NCI-H510A (cell line): ENCODE measurements at places on chromosomes 2 and 18.
A peak's percentile ranks its signal among the peaks of the same experiment; 100 is the strongest.

- no peak for DNase-seq
Observed at GRCh38 chr18:35778850-35779627, 193.4 kb upstream of the RMP24 start.

DNA sequence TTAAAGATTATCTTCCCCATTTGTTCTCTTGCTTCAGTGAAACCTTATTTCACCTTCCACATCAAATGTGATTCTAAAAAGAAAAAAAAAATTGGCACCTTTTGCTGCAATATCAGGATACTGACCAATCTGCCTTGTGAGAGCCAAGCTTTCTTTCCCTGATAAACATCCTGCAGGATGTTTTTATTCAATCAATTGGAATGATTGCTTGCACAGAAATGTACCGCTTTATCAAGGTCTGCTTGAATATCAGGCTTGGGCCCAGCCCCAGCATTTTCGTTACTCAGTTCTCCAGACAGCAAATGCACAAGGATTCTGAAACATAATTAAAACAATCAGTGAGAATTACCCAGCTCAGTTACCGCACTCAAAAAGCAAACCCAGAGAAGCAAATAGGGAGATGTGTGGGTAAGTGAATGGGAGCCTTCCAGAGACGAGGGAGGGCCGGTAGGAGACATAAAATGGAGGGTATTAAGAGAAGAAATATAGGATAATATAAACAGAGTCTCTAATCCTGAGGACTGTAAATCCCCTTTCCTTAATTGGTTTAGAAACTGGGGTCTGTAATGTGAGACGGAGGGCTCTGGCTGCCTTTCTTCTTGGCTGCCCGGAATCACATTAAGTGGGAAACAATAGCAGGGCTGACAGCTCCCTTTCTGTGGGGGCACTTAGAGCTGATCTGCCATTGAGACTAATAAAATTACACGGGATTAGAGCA is 291.8 kb downstream of the ICOS start:
- no peak for DNase-seq

DNA sequence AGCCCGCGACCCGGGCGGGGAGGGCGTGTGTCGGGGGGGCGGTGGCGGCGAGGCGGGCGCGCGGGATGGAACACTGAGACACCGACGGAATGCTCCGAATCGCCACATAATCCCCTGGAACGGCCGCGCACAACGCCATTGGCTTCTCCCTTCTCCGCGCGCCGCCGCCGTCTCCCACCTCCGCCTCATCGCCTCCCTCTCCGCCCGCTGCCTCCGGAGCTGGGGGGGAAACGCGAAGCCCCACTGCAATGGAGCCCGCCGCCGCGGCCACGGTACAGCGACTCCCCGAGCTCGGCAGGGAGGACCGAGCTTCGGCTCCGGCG is at the start of gene PHLPP1:
PHLPP1 (plus strand) TSS at position 106 of the 323 bp plus-strand sequence; CDS start at position 249, 143 bp downstream.
- DNase-seq = no peak

GRCh38 chr18:3689091-3689490 is 239.1 kb downstream of the TGIF1 start:
- no peak for DNase-seq

DNA sequence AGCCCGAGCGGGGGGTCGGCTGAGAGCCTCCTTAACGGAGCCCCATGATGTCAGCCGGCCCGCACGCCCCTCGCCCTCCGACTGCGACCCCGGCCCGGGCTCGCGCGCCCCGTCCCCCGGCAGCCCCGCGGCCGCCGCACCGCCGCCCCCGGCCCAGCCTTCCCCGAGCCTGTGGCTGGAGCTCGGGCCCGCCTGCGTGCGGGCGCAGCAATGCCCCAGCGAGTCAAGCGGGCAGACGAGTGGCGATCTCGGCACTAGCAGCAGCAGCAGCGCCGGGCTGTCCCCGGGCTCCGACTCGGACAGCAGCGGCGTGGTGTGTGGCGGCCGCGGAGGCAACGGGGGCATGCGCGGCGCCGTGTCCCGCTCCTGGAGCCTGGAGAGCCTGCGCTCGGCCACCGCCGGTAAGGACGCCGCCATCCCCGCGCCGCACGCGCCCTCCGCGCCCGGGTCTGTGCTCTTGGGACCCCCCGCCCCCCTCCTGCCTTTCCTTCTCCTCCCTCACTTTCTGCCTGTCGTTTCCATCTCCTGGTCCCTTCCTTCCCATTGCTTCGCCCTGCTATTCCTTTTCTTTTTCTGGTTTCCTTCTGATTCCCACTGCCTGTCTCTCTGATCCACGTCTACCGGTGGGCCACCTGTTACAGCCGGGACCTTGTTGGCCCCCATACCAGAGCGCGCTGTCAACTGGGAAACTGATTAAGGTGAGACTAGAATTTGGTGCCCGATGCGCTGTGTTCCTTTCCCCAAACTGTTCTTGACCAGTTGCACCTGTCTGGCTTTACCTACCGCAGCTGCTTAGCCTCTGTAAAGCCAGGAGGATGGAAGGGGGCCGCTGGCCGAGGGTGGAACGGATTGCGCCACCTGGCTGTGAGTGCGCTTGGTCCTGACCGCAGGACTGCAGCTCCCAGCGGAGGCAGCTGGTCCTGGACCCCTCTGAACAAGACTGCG is 127.4 kb downstream of the ARHGEF4 start:
- peak; percentile 21 for DNase-seq

DNA sequence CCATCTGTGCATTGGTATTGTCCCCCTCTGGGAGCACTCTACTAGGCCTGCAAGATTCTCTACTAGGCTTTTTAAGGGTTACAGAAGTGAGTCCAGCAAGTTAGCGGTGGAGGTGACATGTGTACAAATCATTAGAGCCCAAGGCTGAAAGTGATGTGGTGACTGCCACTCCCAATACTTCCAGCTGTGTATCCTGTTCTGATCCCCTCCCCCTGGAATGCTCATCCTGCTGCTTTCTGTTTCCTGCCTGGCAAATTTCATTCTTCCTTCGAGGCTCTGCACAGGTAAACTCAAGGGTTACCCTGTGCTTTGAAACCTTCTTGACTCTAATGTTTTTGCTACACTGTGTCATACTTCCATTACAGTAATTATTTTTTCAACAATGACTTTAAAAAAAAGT is 258.5 kb upstream of the REV1 start:
- DNase-seq = no peak

DNA sequence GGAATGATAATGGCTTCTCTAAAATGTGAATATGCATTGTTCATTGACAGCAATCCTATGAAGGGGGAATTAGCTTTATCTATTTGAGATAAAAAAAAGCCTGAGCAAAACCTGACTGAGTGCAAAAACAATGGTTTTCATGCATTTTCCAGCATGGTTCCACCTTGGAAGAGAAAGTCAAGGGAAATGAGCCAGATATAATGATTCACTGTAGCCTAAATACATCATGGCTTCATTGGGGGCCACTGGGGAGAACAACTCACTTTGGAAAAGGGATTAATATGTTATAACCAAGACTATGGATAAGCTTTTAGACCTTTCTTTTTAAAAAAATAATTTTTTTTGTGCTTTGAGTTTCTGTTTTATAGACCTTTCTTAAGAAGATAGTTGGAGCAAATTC is 679.7 kb downstream of the NYAP2 start:
- DNase-seq = no peak

DNA sequence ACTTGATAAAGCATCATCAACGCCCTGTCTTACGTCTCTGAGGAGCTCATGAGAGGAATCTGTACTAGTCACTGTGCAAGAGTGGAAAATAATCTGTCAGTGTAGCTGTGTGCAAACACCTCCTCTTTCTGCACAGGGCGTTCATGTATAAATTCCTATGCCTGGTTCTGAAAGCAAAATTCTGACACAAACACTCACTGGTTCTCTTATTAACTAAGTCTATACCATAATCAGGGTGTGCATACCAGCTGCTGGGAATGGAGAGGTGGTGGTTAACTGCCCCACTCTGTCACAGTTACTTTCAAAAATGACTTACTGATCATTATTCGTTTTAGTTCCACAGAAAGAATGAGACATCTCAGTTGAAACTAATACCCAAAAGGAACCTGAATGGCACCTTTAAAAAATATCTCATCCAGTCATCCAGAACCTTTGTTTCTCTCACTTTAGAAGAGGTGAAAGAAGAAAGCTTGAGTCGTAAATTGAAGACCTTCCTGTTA is 35.7 kb downstream of the STK39 start:
- DNase-seq = no peak

DNA sequence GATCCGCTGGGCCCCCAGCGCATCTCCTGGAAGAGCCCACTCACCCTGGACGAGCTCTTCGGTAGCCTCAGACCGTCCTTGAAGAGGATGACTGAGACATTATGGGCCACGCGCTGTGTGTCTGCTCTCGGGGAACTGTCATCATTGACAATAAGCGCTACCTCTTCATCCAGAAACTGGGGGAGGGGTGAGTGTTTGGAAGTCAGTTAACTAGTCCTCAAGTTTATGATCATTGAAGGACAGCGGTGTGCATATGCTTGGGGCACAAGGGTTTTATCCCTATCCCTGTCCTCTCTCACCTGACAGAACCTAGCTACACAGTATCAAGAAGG is 586 bp downstream of the STK16 start:
- DNase-seq = no peak
